ENCODE measurements at places on chromosomes 3 and 15. TPM values are rescaled to one million over a fixed set of nuclear protein-coding genes. Genes with fewer than 3 reads are reported as not detected.

The GPR87 gene
- total RNA-seq: not detected

The MESP2 gene
- not detected for total RNA-seq

The GREM1 gene
- 0.10 TPM for total RNA-seq

The XIRP1 gene
- under 0.01 TPM for total RNA-seq

The NFKBIZ gene
- total RNA-seq: 1,930 TPM

The LRTM1 gene
- not detected for total RNA-seq

The NOX5 gene
- not detected for total RNA-seq

The FAM174B gene
- total RNA-seq: 1.5 TPM

All from mononuclear cell (primary cell).